ENCODE measurements at places on chromosomes 11 and 22.

DNA sequence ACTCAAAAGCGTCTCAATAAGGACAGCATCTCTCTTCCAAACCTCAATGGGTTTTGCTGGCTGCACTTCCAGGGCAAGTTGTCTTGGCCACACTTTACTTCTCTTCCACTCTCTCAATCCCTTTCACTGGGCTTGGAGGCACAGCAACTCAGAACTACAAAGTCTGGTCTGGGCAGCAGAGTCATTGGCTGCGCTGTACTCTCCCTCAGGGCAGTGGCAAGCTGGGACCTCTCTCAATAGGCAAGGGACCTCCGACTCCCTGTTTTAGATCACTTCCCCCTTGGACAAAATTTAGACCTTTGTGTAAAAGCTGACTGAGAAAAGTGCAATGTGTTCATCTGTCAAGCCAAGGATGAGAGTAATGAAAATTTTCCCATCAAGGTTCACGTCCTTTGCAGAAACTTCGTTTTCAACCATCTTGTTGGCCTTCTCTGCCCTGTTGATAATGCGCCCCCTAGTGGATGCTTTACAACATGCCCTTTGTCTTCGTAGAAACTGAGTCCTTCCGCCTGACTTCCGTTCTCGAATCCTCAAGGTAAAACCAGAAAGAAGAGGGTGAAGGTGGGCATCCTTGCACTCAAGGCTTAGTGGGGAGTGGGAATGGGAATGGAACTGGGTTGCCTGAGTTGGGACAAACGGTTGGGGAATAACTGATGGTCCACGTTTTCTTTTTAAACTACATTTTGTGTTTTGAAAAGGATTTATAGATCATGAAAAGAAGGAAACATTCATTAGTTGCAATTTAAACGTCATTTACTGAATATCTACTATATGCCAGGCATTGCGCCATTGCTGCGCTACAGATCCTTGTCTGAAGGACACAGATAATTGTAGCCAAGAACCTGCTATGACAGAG lies 99.1 kb downstream of the CD44 start:
- peaks cover 15% of the 10 kb centered on the region for H3K4me1 ChIP-seq
- no peak for DNase-seq
- H3K27me3 ChIP-seq = no peaks in the 10 kb centered on the region
- no peak overlapping the region for H3K4me3 ChIP-seq
- no peaks in the 10 kb centered on the region for H3K36me3 ChIP-seq

- H3K27me3 ChIP-seq = no peaks in the 10 kb centered on the region
- H3K4me1 ChIP-seq = no peaks in the 10 kb centered on the region
- peaks cover 5% of the 10 kb centered on the region for H3K36me3 ChIP-seq
- no peak for DNase-seq
- H3K27ac ChIP-seq = no peak overlapping the region
- no peak overlapping the region for H3K4me3 ChIP-seq
These were observed 40.3 kb upstream of the NFRKB start for GRCh38 chr11:129935723-129936122.

GRCh38 chr11:12066056-12066798 lies 44.2 kb upstream of the MICAL2 start:
- H3K4me1 ChIP-seq = peaks cover 22% of the 10 kb centered on the region
- H3K36me3 ChIP-seq = no peaks in the 10 kb centered on the region
- no peaks in the 10 kb centered on the region for H3K27me3 ChIP-seq
- H3K27ac ChIP-seq = peak overlapping the region; percentile 86
- peak; percentile 88 for DNase-seq
- no peak overlapping the region for H3K4me3 ChIP-seq

GRCh38 chr11:69498614-69499175 lies 17.2 kb downstream of the LINC01488 start:
- H3K4me1 ChIP-seq = peaks cover 12% of the 10 kb centered on the region
- no peak overlapping the region for H3K27ac ChIP-seq
- no peak overlapping the region for H3K4me3 ChIP-seq
- H3K36me3 ChIP-seq = no peaks in the 10 kb centered on the region
- H3K27me3 ChIP-seq = no peaks in the 10 kb centered on the region

- peak; percentile 67 for DNase-seq
- H3K27ac ChIP-seq = no peak overlapping the region
- no peaks in the 10 kb centered on the region for H3K36me3 ChIP-seq
- H3K4me1 ChIP-seq = no peaks in the 10 kb centered on the region
- peaks cover 6% of the 10 kb centered on the region for H3K27me3 ChIP-seq
- no peak overlapping the region for H3K4me3 ChIP-seq
These were observed 277.5 kb downstream of the CTTN start for GRCh38 chr11:70675697-70676374.

DNA sequence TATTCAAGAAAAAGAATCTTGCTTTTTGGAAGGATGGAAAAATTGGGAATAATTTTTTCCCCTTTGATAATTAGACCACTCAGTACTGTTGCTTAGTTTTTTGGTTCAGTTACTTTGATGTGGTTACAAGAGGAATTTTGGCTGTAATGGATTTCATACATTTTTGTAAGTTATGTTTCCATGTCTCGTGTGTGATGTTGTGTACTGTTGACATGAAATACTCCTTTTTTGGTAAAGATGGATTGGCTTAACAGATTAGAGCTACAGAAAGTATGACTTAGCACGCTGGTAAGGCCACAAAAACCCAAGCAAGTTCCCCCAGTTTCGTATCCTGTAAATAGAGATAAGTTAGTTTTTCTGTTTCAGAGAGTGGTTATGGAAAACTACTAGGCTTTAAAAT lies 11.9 kb downstream of the TBCEL start:
- no peaks in the 10 kb centered on the region for H3K36me3 ChIP-seq
- no peaks in the 10 kb centered on the region for H3K4me1 ChIP-seq
- DNase-seq = no peak

- peaks cover 49% of the 10 kb centered on the region for H3K27me3 ChIP-seq
- H3K4me1 ChIP-seq = no peaks in the 10 kb centered on the region
- H3K27ac ChIP-seq = no peak overlapping the region
- no peaks in the 10 kb centered on the region for H3K36me3 ChIP-seq
- no peak for DNase-seq
These were observed 11.0 kb downstream of the JAML start for GRCh38 chr11:118213781-118214180.

DNA sequence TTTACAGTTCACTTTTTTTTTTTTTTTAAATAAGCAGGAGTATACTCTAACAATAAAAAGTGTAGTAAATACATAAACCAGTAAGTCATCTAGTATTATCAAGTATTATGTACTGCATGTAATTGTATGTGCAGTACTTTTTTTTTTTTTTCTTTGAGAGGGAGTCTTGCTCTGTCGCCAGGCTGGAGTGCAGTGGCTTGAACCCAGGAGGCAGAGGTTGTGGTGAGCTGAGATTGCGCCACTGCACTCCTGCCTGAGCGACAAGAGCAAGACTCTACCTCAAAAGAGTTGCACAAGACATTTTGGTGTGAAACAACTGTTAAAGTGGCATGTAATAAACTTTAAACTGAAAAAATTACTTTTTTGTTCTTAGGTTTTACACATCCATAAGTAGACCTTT lies 16.7 kb downstream of the BCL2L13 start:
- H3K36me3 ChIP-seq = peaks cover 17% of the 10 kb centered on the region
- H3K27ac ChIP-seq = no peak overlapping the region
- DNase-seq = peak; percentile 5
- H3K4me3 ChIP-seq = no peak overlapping the region
- H3K4me1 ChIP-seq = no peaks in the 10 kb centered on the region

DNA sequence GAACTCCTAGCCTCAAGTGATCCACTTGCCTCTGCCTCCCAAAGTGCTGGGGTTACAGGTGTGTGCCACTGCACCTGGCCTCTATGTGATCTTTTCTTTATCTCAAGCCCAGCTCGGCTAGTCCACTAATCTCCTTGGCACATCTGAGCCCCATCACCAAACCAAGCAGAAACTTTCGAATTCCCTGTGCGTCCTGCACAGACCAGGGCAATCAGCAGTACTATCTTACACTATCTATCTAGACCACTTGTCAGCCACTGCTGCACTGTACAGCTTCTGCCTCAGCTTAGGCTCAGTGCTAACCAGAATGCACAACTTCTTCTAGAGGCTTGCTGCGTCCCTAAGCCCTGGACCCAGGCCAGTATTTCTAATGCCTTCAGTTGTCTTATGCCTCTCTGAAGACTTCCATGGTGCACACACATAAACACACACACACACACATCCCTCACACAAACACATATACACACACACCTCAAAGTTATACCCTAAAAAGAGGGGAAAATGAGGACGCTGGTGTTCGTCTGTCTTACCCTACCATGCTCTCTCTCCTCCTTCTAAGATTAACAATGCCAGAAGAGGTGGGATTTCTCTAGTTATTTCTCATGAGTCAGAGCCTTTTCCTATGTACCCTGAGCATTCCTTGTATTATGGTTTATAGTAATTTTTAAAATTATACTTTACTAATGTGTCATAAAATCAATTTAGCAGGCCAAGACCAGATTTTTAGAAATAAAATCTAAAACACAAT lies 59.3 kb upstream of the FAM181B start:
- no peak for DNase-seq
- no peak overlapping the region for H3K27ac ChIP-seq
- H3K27me3 ChIP-seq = no peaks in the 10 kb centered on the region

GRCh38 chr22:36922105-36922608 lies 8.7 kb downstream of the CSF2RB start:
- H3K4me1 ChIP-seq = peaks cover 3% of the 10 kb centered on the region
- H3K4me3 ChIP-seq = no peak overlapping the region
- peaks cover 3% of the 10 kb centered on the region for H3K27me3 ChIP-seq
- DNase-seq = peak; percentile 54
- no peaks in the 10 kb centered on the region for H3K36me3 ChIP-seq
- H3K27ac ChIP-seq = no peak overlapping the region

DNA sequence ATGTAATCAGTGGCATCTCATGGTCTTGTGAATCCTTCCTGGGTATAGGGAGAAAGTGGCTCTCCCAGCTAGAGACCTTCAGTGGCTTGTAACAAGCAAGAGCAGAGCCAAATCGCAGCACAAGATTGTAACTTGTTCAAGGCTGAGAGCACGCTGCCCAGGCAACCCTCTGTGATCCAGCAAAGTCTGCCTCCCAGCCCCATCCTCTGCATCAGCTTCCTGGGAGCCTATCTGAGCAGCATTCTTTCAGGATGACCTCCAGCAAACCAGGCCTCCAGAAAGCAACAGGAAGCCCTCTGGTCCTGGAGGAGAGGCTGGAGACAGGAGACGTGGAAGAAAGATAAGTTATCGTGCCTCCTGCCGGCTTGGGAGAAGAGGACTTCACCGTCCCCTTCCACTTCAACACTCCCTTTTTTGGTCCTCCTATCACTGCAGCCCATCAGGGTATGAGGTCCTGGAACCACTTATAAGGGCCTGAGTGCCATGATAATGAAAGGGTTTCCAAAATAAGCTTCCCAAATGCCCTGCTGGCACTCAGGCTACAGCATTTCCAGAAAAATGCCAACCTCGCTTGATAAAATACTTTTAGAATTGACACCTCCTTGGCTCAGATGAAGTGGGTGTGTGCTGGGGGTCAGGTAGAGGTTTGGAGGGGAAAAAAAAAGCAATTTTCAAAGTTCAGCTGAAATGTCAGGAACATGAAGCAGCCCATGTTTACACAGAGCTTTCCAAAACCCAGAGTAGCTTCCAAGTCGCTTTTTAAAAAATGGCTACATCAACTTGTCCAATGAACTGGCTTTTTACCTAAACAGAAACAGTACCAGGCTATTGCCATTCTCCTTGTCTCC lies 80.2 kb downstream of the PLEKHA7 start:
- H3K4me3 ChIP-seq = no peak overlapping the region
- H3K27me3 ChIP-seq = no peaks in the 10 kb centered on the region
- no peak for DNase-seq
- H3K27ac ChIP-seq = no peak overlapping the region

DNA sequence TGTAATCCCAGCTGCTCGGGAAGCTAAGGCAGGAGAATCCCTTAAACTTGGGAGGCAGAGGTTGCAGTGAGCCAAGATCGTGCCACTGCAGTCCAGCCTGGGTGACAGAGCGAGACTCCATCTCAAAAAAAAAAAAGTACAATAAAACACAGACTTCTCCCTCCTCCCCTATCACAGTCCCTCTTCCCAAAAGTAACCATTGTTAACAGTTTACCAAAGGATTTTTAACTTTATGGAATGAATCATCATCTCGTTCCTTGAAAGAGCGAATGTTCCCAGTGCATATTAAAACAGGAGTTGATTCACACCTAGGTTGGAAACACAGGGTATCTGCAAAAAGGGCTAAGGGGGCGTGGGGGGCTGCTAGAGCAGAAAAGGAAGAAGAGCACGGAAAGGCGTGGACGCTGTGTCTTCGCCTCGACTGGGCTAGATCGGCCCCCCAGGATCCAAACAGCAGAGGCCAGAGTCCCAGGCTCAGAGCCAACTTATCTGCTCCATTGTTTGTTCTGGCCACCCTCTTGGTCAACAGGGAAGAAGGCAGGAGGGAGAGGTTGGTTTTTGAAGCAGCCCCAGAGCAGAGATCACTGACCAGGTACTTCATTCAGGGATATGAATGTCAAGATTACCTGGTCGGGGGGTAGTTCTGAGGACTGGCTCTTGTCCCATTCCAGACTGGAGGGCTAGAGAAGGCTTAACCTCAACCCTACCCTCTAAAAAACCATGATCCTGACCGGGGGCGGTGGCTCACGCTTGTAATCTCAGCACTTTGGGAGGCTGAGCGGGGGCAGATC lies 2.1 kb upstream of the AHNAK start:
- H3K36me3 ChIP-seq = no peaks in the 10 kb centered on the region
- H3K4me1 ChIP-seq = peaks cover 43% of the 10 kb centered on the region
- H3K27ac ChIP-seq = no peak overlapping the region

DNA sequence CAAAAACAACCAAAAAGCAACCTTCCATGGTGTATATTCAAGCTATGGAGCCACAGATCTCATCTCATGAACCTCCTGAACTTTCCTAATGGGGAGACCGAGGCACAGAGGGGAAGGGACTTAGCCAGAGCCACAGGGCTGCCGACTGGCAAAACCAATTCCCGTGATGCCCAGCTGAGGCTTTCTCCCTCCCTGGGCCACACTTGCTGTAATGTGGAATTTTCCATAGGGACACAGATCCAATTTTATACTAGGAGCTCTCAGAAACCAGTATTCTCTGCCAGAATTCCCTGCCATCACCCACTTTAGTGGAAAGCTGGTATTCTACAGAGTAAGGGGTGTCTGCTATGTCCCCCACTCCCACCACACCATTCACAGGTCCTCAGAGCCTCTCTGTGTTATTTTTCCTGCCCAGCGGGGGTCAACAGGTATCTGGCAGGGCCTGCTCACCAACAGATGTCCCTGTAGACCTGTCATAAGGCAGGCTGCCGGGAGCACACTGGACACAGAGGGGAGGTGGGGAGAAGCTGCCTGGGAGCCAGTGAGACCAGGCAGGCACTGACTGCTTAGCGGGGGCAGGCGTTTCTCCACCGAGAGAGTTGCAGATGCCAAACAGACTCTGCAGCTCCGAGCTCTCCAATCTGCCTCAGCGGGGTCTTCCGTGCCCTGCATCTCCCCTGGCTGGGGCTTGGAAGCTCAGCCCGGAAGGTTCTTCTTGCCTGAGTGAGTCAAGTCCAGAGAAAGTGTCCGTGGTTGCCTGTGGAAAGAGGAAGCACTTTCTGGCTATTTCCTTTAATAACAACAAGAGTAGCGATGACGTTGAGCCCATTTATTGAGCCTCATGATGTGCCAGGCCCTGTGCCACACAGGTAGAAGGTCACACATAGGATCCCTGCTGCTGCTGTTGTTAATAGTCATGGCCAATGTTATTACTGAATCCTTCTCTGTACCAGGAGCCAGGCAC lies 26.3 kb downstream of the RPS6KA4 start:
- no peak overlapping the region for H3K27ac ChIP-seq
- peaks cover 20% of the 10 kb centered on the region for H3K27me3 ChIP-seq
- DNase-seq = peak; percentile 46
- H3K4me1 ChIP-seq = no peaks in the 10 kb centered on the region
- no peaks in the 10 kb centered on the region for H3K36me3 ChIP-seq
- no peak overlapping the region for H3K4me3 ChIP-seq
